Stimulated activated CD4-positive, alpha-beta T cell treated with anti-CD3 and anti-CD28 coated beads, TNF-alpha, amount 100 ng/mL, for 1 hour (primary cell): ENCODE measurements at places on chromosomes 6 and 20.

GRCh38 chr6:125700581-125701353, 48.7 kb upstream of the HEY2 start:
- DNase-seq = no peak

DNA sequence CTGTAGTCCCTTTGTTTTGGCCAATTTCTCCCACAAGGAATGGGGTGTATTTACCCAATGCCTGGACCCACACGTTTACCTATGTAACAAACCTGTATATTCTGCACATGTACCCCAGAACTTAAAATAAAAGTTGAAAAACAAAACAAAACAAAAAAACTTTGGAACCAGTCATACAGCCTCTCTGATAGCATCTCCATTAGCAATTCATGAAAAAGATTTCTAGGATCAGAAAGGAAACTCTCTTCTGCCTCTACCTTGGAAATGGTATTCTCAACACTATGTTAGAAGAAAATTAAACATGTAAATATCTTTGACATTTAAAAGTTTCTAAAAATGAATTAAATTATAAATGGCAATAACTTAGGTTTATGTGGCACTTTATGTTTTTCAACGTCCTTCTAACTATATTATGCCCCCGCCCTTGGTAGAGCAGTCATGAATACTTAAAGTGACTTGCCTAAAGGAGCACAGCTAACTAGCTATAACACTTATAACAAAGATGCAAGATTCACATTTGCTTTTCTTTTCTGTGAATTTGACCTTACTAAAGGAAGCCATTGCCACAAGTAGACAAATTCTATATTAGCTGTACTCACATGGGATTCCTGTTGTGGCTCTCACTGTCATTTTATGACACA, 147.5 kb upstream of the FKBP1C start:
- no peak for DNase-seq

DNA sequence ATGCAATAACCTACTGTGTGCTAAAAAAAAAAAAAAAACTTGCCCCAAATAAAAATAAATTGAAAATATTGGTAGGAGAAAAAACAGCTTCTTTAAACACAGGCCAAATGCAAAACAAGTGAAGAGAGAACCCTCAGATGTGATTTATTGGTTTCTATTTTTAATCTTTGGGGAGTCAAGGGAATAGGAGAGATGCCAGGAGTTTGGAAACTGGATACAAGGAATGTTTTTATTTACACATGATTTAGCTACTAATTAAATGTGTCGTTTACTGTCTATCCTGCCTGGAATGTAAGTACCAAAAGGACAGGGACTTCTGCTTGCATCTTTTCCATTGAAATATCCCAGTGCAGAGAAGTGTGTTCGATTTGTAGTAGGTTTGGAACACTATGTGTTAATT, 810.7 kb downstream of the MAFB start:
- no peak for DNase-seq

GRCh38 chr6:54097753-54098152, 13.5 kb upstream of the MLIP start:
- DNase-seq = no peak

DNA sequence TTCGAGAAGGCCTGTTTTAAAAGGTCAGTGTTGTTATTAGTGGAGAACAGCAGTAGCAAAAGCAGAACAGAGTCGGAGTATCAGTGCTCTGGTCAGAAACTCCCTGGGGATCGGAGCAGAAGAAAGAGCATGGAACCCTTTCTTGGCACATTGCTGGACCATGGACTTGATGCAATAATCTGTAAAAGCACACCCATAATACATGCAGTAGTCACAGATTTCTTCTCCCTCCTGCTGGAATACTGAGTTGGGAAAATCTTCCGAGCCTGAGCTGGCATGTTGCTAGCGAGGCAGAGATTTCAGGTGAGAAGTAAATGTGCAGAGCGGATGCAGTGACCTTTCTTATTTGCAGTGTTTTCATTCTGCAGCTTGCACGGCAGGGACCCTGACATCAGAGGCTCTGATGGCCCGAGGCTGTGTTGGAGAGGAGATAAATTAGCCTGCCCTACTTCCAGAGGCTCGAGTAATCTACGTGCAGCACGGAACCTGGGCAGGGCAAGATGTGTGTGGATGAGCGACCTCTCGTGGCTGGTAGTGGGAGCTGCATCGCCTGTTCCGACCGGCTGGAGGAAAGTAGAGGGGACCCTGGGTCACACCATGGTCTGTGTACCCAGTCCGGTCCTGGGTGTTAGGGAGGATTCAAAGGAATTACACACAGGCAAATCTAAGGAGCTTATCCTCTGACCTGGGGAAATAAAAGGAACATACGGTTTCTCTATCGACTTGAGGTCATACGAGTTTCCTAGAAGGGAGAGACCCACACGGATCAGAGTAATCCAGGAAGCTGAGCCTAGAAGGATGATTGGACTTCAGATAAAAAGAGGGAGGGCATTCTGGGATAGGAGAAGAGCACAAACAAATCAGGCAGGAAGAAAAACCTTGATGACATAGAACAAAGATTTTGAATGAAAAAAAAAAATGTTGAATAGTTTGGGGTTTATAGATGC, 137.0 kb upstream of the STMND1 start:
- DNase-seq = peak; percentile 15

DNA sequence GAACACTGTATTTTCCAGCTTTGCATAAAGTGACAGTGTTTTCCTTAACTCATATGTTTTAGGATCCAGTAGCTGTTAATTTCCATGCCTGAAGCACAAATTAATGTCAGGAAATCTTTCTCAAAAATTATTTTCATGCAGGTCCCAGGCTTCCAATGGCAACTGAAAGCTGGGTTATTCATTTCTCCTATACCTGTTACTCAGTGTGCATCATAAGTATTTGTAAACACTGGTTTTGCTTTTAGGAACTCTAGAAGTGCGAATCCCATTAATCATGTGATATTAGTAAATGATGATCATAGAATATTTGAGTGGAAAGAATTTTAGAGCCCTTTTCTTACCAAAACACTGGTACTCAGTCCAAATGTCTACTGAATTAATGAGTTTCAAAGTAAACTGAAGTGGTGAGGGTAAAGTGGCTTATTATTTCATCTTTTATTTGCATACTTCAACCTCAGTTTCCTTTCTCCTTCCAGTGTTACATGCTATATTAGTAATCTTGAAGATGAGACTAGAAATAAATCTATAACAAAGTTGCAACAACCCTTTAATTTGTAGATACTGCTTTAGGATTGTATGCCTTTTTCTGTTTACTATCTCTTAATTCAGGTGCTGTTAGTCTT, 124.0 kb downstream of the ZFAND3 start:
- no peak for DNase-seq

GRCh38 chr20:32483351-32484224, 101.5 kb downstream of the NOL4L start:
- no peak for DNase-seq

GRCh38 chr6:84390334-84390733, 162.9 kb upstream of the CEP162 start:
- DNase-seq = no peak

- no peak for DNase-seq
These were observed 79.2 kb upstream of the FOXA2 start for GRCh38 chr20:22663528-22664025.

GRCh38 chr20:58449681-58450221, 60.7 kb downstream of the VAPB start:
- no peak for DNase-seq

GRCh38 chr20:42492290-42492689, 697.4 kb downstream of the PTPRT start:
- no peak for DNase-seq

GRCh38 chr6:100381111-100381510, 83.6 kb downstream of the SIM1 start:
- DNase-seq = no peak

GRCh38 chr6:84763003-84763885, 1.2 kb downstream of the TBX18 start:
- no peak for DNase-seq

- DNase-seq = no peak
These were observed 741.4 kb upstream of the MAP3K7 start for GRCh38 chr6:91328241-91328640.

- DNase-seq = no peak
These were observed 77.2 kb downstream of the SSR1 start for GRCh38 chr6:7235712-7236305.

GRCh38 chr20:41406353-41406752, 39.7 kb upstream of the EMILIN3 start:
- no peak for DNase-seq

- DNase-seq = no peak
These were observed 67.8 kb downstream of the LY86 start for GRCh38 chr6:6656287-6656686.

- no peak for DNase-seq
These were observed 258.1 kb downstream of the ZNF217 start for GRCh38 chr20:53335555-53335954.

GRCh38 chr6:34052071-34052825, 93.6 kb downstream of the GRM4 start:
- DNase-seq = no peak

GRCh38 chr20:24370911-24371695, 98.3 kb upstream of the SYNDIG1 start:
- DNase-seq = no peak

DNA sequence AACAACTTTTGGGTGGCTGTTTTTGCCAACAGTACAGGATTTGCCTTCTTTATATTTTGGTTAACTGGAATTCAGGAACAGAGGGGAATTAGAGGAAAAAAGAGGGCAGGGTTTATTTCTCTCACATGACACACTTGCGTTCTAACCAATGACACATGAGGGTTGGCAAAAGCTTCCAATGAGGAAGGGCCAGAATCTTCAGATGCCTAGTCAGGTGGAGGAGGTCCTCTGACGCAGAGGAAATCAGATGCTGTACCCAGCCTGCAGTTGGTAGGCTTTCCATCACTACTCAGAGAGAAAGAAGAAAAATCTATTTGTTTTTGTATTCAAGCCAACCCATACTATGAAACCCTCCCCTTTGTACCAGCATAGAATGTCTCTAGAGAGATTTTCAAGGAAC, 20.8 kb downstream of the TM9SF4 start:
- no peak for DNase-seq

DNA sequence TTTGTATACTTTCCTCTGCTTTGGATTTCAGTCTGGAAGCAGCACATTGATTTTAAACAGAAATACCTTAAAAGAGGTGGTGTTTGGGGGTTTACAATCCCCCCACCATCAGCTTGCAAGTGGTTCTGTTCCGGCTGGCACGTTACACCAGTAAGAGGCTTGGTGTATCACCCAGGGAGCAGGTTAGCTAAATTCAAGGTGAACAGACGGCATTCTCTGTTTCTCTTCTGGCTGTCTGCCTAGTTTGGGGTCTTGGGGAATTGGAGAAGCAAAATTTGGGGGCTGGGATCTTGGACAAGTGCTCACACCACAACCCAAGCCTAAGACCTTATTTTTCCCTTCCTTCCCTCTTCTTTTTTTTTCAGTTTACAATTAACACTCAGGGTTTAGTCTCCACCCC, 7.5 kb upstream of the APCDD1L start:
- no peak for DNase-seq

DNA sequence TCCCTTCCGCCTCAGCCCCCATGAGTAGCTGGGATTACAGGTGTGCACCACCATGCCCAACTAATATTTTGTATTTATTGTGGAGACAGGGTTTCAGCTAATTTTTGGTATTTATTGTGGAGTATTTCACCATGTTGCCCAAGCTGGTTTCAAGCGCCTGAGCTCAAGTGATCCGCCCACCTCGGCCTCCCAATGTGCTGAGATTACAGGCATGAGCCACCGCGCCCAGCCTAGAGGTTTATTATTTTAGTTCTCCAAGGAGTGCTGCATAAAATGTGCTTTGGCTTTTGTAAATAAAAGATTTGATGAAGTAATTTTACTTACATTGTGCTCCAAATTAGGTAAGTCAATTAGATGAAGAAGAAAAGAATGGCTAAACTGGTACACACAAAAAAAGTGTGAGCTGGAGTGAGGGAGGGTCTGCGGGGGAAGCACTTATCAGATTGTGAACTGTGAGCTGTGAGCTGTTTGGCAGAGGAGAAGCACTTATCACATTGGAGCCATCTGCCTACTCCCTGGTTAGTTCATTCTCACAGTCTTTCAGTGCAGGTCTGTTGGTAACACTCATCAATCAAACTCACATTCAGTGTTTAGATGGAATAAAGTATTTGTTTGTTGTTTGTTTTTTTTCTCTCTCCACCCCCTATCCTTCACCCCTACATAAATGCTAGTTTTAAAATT, 398.0 kb downstream of the EPHA7 start:
- DNase-seq = no peak

GRCh38 chr6:158903801-158904200, 84.6 kb upstream of the EZR start:
- DNase-seq = no peak

DNA sequence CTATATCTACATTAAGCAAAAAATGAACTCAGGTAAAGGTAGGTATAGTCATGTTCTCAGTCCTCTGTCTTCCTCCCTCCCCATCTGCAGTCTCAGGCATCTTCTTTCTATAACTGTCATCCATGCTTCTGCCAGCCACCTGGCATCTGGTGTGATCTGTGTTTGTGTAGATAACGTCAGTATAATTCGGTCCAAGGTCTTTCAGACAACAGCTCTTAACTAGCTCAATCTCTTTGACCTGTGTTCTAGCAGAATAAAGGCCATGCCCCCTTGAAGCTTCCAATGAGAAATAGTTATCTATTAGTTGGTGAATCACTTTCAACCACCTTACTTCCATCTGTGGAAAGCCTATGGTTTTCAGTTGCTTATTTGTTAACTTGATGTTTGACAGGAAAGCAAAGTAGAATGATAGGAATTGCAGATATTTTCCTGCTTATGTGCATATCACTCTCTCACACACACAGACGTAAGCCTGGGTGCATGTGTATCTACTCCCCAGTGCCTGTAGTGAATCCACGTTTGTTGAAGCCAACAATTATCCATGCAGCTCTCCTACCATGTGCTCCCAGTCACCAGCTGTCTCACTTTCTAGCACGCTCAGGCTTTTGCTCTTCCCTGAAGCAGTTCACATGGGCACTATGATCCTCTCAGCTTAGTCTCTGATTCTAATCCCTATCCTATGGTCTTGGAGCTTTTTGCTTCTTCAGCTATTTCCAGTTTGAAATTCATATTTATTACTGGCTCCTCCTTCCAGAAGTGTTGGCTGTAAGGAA, 433.7 kb upstream of the MANEA start:
- DNase-seq = no peak

GRCh38 chr6:69816026-69816425, 19.2 kb upstream of the LMBRD1 start:
- DNase-seq = no peak

- DNase-seq = no peak
These were observed 126.1 kb downstream of the TFAP2C start for GRCh38 chr20:56755201-56755600.

DNA sequence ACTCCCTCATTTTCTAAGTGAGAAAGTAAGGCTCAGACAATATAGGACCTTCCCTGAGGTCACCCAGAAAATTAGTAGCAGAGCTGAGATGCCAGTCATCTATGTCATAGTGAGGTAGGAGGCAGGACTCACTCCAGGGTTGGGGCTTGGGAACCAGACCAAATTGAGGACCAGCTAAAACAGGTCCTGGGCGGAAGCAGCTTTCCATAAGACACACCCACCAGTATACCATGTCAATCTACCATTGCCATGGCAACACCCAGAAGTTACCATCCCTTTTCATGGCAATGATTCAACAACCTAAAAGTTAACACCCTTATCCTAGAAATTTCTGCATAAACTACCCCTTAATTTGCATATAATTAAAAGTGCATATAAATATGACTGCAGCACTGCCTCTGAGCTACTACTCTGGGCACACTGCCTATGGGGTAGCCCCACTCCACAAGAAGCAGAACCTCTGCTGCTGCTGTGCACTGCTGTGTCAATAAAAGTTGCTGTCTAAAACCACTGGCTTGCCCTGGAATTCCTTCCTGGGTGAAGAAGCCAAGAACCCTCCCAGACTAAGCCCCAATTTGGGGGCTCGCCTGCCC, 30.3 kb upstream of the OCSTAMP start:
- no peak for DNase-seq
